B cell (primary cell): ENCODE measurements at places on chromosomes 4 and X. TPM values are rescaled to one million over a fixed set of nuclear protein-coding genes. Genes with fewer than 3 reads are reported as not detected.

The TMPRSS11D gene
- total RNA-seq = not detected in 2 replicates

The ANOS1 gene
- total RNA-seq = 0.10 TPM in 1 of 2 replicates, not detected in the other

The NIPAL1 gene
- total RNA-seq = 1.1 TPM in 1 of 2 replicates, not detected in the other

The NLGN3 gene
- 1.0 and 1.3 TPM in 2 replicates for total RNA-seq

The NDST4 gene
- total RNA-seq = not detected in 2 replicates

The VSIG1 gene
- total RNA-seq = 8.6 and 16.8 TPM in 2 replicates

The RS1 gene
- not detected in 2 replicates for total RNA-seq

The PCDH11X gene
- not detected in 2 replicates for total RNA-seq

The PNMA3 gene
- total RNA-seq = 3.3 and 4.2 TPM in 2 replicates

The PNCK gene
- 0.99 TPM in 1 of 2 replicates, not detected in the other for total RNA-seq

The RHOXF1 gene
- not detected in 2 replicates for total RNA-seq

The BGN gene
- total RNA-seq = not detected in 2 replicates

The VEGFC gene
- total RNA-seq = not detected in 2 replicates

The LRIT3 gene
- total RNA-seq = 0.32 TPM in 2 replicates

The VCX2 gene
- not detected in 2 replicates for total RNA-seq

The PABPC4L gene
- not detected in 2 replicates for total RNA-seq

The ARMCX5 gene
- total RNA-seq = 12.4 and 12.5 TPM in 2 replicates

The FGFBP2 gene
- 0.59 TPM in 1 of 2 replicates, not detected in the other for total RNA-seq

The PASD1 gene
- total RNA-seq = not detected in 2 replicates

The AWAT2 gene
- total RNA-seq = not detected in 2 replicates

The CXCL8 gene
- total RNA-seq = 0.32 and 1.7 TPM in 2 replicates

The ZNF732 gene
- not detected in 2 replicates for total RNA-seq

The ELF4 gene
- total RNA-seq = 26.3 and 26.5 TPM in 2 replicates

The CYTL1 gene
- not detected in 2 replicates for total RNA-seq

The GLOD5 gene
- total RNA-seq = not detected in 2 replicates

The RIPPLY1 gene
- not detected in 2 replicates for total RNA-seq

The CPZ gene
- total RNA-seq = not detected in 2 replicates

The DIAPH2 gene
- 32.4 and 32.9 TPM in 2 replicates for total RNA-seq

The PLA2G12A gene
- total RNA-seq = 7.9 and 8.5 TPM in 2 replicates

The SSX2 gene
- not detected in 2 replicates for total RNA-seq

The DAPP1 gene
- 166 and 169 TPM in 2 replicates for total RNA-seq

The HMGB3 gene
- total RNA-seq = 0.70 and 1.6 TPM in 2 replicates

The GLRB gene
- not detected in 2 replicates for total RNA-seq

The GABRA4 gene
- not detected in 2 replicates for total RNA-seq

The GPR82 gene
- not detected in 2 replicates for total RNA-seq

The PPAT gene
- 6.7 and 9.2 TPM in 2 replicates for total RNA-seq

The KLHL4 gene
- total RNA-seq = not detected in 2 replicates

The DCAF4L1 gene
- 0.19 and 0.20 TPM in 2 replicates for total RNA-seq

The TRPC3 gene
- not detected in 2 replicates for total RNA-seq

The GAB1 gene
- total RNA-seq = 10.8 and 15.5 TPM in 2 replicates

The DACH2 gene
- not detected in 2 replicates for total RNA-seq

The PNMA6F gene
- total RNA-seq = not detected in 2 replicates

The UGT2B10 gene
- total RNA-seq = not detected in 2 replicates

The RTL9 gene
- total RNA-seq = not detected in 2 replicates

The IL2RG gene
- 276 and 297 TPM in 2 replicates for total RNA-seq

The GYPE gene
- total RNA-seq = 3.4 and 4.7 TPM in 2 replicates

The DCAF8L2 gene
- not detected in 2 replicates for total RNA-seq
